SJCRH30 (cell line): ENCODE measurements at places on chromosomes 7 and 10. TPM values are rescaled to one million over a fixed set of nuclear protein-coding genes. Genes with fewer than 3 reads are reported as not detected.

HABP2 gene
- total RNA-seq = not detected in 2 replicates

FRMPD2 gene
- total RNA-seq = not detected in 2 replicates

ZNF775 gene
- 8.1 and 9.5 TPM in 2 replicates for total RNA-seq

GPRIN2 gene
- not detected in 2 replicates for total RNA-seq
